ENCODE measurements at places on chromosomes 7 and 10.

GRCh38 chr10:110269374-110270318, 35.1 kb downstream of the SMNDC1 start:
- no peak for DNase-seq

- no peak for DNase-seq
Observed at GRCh38 chr7:45625067-45625466, 50.9 kb downstream of the ADCY1 start.

DNA sequence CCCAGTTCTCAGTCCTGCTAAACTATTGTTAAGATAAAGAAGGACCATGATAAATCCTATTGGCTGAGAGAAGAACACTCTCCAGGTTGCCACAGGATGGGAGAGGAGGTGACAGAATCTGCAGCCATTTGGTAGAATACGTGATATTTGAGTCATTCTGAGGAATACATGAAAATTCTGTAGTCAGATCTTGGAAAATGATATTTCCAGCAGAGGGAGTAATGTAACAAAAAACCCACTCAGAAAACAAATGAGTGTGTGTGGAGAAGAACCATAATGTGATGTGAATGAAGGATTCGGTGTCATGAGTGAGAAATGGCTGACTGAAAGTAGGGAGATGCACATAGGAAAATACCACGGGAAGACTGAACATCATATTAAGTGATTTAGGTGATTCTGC, 128.5 kb upstream of the PFKP start:
- DNase-seq = no peak

DNA sequence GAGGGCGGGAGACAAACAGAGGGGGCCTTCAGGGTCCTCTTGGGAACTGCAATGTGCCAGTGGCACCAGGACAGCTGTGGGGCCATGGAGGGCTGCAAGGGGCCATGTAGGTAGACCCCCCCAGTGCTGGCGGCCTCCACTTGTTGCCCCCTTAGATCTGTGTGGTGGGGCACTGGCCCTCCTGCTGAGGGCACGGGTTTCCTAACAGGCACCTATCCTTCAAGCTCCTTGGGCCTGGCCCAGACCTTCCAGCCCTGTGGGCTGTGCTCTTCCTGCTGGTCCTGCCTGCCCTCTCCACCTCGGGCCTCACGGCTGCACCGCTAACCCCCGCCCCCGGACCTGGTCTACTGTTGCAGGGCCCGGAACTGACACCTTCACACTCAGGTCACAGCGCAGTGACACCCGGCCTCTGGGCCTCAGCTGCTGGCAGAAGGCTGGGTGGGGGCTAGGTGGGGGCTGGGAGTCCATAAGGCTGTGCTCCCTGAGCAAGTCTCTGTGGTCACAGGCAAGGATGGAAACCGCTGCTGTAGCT, 12.6 kb downstream of the RASGEF1A start:
- no peak for DNase-seq

Data from A172 (cell line).